H1 (cell line): ENCODE measurements at places on chromosomes 1 and 21. TPM values are rescaled to one million over a fixed set of nuclear protein-coding genes. Genes with fewer than 3 reads are reported as not detected.

SH3BGR gene
- 5.5 and 5.9 TPM in 2 replicates for total RNA-seq

XCL1 gene
- 0.63 and 0.71 TPM in 2 replicates for total RNA-seq

OR2T6 gene
- not detected in 2 replicates for total RNA-seq

SPATA21 gene
- not detected in 2 replicates for total RNA-seq

DCAF8 gene
- 110 and 113 TPM in 2 replicates for total RNA-seq

TACSTD2 gene
- 0.76 and 0.88 TPM in 2 replicates for total RNA-seq

OR10Z1 gene
- not detected in 2 replicates for total RNA-seq

TOR1AIP1 gene
- 22.0 and 22.8 TPM in 2 replicates for total RNA-seq

CCDC181 gene
- 2.4 and 3.7 TPM in 2 replicates for total RNA-seq

SCAF4 gene
- total RNA-seq, result 55.1 and 56.8 TPM in 2 replicates

UBE2G2 gene
- total RNA-seq, result 93.0 and 101 TPM in 2 replicates

SLC35F3 gene
- 0.69 and 0.78 TPM in 2 replicates for total RNA-seq

TMEM61 gene
- 0.50 and 0.54 TPM in 2 replicates for total RNA-seq

BGLAP gene
- total RNA-seq, result 0.78 and 1.2 TPM in 2 replicates

CAMK1G gene
- 0.38 and 1.0 TPM in 2 replicates for total RNA-seq

GSTM1 gene
- total RNA-seq, result 16.5 and 16.7 TPM in 2 replicates

AP4B1 gene
- total RNA-seq, result 8.9 and 11.7 TPM in 2 replicates

IKBKE gene
- total RNA-seq, result 8.6 and 9.8 TPM in 2 replicates

PLPPR4 gene
- 2.2 TPM in 2 replicates for total RNA-seq

ITPKB gene
- 4.2 and 4.8 TPM in 2 replicates for total RNA-seq

DNAJC6 gene
- 3.0 and 3.7 TPM in 2 replicates for total RNA-seq

SERPINC1 gene
- total RNA-seq, result not detected in 2 replicates

OR2L8 gene
- not detected in 2 replicates for total RNA-seq

FGR gene
- 0.22 and 0.36 TPM in 2 replicates for total RNA-seq

LORICRIN gene
- total RNA-seq, result not detected in 2 replicates
